ENCODE measurements at places on chromosomes 6 and 20.

DNA sequence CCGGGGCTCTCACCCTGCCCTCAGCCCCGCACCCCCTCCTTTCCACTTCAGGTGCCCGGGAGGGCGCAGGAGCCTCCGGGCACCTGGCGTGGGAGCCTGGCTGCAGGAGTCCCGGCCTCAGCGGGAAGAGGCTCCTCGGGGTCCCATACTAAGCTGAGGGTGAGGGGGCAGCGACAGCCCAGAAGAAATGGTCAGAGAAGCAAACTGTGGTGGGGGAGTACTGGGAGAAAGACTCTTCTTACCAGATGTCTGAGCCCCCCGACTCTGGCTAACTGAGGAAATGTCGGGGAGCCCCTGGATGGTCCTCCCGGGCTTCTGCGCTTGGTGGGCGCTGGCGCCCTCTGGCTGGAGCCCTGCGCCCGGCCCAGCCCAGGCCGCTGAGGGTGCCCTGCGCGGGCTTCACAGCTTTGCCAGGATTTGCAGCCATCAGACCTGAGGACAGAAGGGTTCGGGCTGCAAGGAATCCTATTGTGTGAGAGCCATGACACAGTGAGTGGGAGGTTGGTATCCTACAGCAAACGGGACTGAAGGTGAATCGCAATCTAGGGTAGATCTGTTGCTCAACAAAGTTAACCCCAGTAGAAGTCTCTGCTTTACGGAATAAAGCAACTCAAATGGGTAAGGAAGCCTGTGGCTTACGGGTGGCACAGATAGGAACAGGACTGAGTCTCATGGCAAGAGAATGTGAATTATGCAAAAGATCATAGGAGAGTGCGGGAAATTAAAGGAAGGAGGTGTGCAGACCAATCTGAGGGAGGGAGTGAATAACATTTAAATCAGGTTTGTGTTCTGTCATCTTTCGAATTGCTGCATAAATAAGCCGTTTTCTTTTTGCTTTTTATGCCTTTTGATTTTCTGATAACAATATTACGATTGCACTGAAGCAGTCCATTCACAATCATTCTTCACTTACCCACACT lies 639 bp upstream of the RCAN2 start:
- DNase-seq = no peak

GRCh38 chr6:66985816-66986215 lies 1278.8 kb upstream of the EYS start:
- no peak for DNase-seq

DNA sequence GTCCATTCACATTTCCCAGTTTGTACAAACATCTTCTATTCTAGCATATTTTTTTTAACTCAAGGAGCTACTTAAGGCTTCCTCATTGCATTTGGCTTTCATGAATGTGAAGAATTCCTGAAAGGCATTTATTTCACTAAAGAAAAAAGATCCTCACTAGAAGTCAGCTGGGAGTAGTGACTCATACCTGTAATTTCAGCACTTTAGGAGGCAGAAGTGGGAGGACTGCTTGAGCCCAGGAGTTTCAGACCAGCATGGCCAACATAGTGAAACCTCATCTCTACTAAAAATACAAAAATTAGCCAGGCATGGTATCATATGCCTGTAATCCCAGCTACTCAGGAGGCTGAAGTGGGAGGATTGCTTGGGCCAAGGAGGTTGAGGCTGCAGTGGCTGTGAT lies 30.9 kb upstream of the XRN2 start:
- no peak for DNase-seq

DNA sequence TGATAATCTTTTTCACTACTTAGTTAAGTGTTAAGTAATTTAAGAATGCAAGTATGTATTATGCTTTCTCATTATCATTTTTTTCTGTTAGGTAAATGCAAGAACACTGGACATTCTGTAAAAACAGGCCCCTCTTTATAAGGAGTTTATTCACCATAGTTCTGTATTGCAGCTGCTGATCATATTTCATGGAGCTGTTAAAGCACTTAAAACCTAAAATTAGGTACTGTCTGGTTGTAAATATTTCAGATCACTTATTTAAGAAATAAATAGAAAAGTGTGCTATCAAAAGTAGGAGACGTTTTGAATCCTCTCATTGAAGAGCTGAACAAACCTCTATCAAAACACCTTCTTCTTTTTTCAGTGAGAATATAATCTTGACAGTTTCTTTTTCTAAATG lies 3.9 kb downstream of the EYA4 start:
- DNase-seq = no peak

- no peak for DNase-seq
Measured at GRCh38 chr20:53599910-53600632, 6.4 kb upstream of the ZNF217 start.

- DNase-seq = peak; percentile 54
Measured at GRCh38 chr6:131519670-131520436, 53.2 kb upstream of the ARG1 start.

DNA sequence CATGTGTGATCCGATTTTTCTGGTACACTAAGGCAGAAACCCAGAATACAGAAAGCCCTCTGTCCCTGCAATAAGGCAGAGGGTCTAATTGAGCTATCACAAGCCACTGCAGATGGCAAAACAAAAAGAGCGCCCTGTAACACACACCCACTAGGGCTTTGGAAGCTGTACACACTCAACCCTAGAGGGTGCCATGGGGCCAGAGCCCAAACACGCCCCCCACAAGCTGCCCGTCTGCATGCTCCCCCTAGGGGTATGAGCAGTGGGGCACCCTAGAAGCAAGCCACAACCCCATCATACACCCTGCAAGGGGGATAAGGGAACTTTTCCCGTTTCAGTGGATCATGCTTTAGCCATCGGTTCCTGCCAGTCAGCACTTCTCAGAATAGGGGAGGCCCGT lies 62.2 kb upstream of the PDE10A start:
- DNase-seq = no peak

GRCh38 chr20:49490689-49491088 lies 8.2 kb upstream of the KCNB1 start:
- DNase-seq = no peak

Measured in CD4-positive, alpha-beta T cell treated with Interleukin-4 for 4 hours (primary cell).